ENCODE measurements at places on chromosomes 3 and 15.

DNA sequence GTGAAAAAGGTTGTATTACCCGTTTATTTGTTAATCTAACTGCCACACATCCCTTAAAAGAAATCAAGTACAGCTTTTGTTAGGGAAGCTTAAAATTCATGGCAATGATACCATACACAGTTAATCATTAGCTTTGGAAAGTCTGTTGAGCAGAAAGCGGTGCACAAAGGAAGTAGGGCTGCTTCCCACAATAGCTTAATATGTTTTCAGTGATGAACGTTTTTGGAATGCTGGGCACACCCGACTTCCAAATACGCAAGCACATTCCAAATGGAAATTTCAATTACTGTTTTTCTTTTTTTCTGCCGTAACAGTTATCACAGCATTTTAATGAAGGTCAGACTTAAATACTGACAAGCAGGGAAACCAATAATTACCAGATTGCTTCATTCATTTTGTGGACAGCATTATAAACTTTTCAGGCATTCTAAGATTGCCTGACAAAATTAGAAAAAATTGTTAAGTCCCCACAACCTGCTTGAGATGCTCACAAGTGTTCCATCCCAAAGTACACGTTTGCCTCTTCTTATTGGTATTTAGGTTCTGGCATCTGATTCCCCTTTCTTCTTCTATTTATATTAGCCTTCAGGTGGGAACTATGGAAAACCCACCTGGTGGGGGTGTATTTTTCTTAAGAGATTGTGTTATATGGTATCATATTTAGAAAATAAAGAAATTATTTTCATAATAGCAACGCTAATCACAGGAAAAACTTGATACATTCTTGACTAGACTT, 1.1 kb upstream of the ECT2 start:
- DNase-seq: no peak

- DNase-seq: no peak
These were observed 266.6 kb upstream of the ICE2 start for GRCh38 chr15:60745469-60746061.

DNA sequence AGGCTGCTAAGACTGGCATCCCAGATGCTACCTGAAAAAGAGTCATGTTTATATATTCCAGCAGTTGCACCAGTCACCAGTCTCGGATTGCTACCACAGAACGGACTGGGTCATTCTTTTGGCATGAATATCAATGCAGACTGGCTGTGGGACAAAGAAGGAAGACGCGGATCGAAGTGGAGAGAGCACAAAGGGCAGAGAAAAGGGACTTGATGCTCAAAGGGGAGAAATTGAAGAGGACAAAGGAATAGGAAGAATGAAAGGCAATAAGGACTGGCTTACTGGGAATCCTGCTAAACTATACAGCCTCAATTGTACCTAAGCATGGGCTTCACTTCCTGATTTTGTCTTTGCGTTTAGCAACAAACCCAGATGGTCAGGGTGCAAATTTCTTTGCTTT, 15.3 kb upstream of the DIS3L start:
- DNase-seq: no peak

GRCh38 chr3:140832883-140833282, 108.8 kb upstream of the SLC25A36 start:
- no peak for DNase-seq

All from erythroblast (primary cell).